ENCODE measurements at places on chromosomes 3 and 15.

DNA sequence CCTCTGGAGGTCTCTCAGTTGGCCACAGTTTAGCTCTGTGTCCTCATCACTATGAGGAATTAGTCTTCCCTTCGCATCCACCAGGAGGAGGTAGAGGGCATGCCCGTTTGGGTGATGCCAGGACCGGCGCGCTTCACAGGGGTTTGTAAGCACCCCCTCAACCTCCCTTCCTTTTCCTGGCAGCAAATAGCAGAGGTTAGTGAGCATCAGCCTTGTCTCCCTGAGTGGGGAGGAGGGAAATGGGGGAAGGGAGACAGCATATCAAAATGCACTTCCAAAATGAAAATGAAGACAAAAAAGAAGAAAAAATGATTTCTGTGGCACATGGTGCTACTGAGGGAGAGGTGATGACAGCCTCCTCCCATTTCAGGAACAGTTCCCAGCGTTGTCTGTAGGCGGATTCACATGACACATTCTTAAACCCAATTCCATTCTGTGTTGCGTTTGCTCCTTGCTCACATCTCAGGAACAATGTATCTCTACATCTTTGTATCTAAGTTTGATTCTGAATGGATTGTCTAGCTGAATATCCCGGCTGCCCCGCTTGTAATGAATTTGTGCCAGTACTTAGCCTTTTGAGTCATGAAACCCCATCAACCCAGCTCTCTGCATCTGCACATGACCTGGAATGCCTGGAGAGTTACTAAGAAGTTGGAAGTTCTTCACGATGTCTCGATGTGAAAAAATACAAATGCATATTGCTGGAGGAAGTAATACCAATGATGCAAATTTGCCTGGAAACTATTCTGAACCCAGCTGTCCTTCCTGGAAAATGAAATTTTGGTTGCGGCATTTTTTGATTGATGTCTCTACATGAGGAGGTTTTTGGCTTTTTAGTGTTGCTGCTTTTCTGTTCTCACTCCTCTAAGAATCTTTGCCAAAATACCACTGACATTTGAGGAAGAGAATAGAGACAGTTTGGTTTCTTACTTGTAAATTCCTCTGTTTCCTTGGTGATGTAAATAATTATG lies 45.2 kb downstream of the TYRO3 start:
- H3K4me3 ChIP-seq: no peak overlapping the region
- DNase-seq: peak; percentile 57
- peaks cover 8% of the 10 kb centered on the region for H3K4me1 ChIP-seq
- H3K27me3 ChIP-seq: peaks cover 31% of the 10 kb centered on the region
- no peaks in the 10 kb centered on the region for H3K36me3 ChIP-seq
- no peak overlapping the region for H3K27ac ChIP-seq

GRCh38 chr15:91515188-91515754 lies 338.2 kb upstream of the SLCO3A1 start:
- peaks cover 11% of the 10 kb centered on the region for H3K4me1 ChIP-seq
- peaks cover 9% of the 10 kb centered on the region for H3K27me3 ChIP-seq
- peaks cover 1% of the 10 kb centered on the region for H3K36me3 ChIP-seq
- H3K4me3 ChIP-seq: no peak overlapping the region

- H3K4me3 ChIP-seq: no peak overlapping the region
- no peak for DNase-seq
- H3K36me3 ChIP-seq: no peaks in the 10 kb centered on the region
- H3K4me1 ChIP-seq: no peaks in the 10 kb centered on the region
Observed at GRCh38 chr3:127374086-127375010, 86.5 kb upstream of the PRR20G start.

- peak overlapping the region; percentile 80 for H3K27ac ChIP-seq
- peaks cover 42% of the 10 kb centered on the region for H3K4me1 ChIP-seq
- DNase-seq: no peak
- H3K4me3 ChIP-seq: peak overlapping the region; percentile 52
- H3K27me3 ChIP-seq: no peaks in the 10 kb centered on the region
Observed at GRCh38 chr3:170171563-170171962, 10.0 kb downstream of the PHC3 start.

- H3K4me1 ChIP-seq: peaks cover 10% of the 10 kb centered on the region
- H3K4me3 ChIP-seq: no peak overlapping the region
- no peak overlapping the region for H3K27ac ChIP-seq
- no peak for DNase-seq
- peaks cover 18% of the 10 kb centered on the region for H3K27me3 ChIP-seq
- H3K36me3 ChIP-seq: no peaks in the 10 kb centered on the region
Observed at GRCh38 chr3:64053581-64053980, 30.3 kb upstream of the PSMD6 start.

- no peak for DNase-seq
- H3K4me3 ChIP-seq: no peak overlapping the region
- no peaks in the 10 kb centered on the region for H3K4me1 ChIP-seq
Observed at GRCh38 chr3:23161896-23162570, 41.1 kb upstream of the UBE2E2 start.

DNA sequence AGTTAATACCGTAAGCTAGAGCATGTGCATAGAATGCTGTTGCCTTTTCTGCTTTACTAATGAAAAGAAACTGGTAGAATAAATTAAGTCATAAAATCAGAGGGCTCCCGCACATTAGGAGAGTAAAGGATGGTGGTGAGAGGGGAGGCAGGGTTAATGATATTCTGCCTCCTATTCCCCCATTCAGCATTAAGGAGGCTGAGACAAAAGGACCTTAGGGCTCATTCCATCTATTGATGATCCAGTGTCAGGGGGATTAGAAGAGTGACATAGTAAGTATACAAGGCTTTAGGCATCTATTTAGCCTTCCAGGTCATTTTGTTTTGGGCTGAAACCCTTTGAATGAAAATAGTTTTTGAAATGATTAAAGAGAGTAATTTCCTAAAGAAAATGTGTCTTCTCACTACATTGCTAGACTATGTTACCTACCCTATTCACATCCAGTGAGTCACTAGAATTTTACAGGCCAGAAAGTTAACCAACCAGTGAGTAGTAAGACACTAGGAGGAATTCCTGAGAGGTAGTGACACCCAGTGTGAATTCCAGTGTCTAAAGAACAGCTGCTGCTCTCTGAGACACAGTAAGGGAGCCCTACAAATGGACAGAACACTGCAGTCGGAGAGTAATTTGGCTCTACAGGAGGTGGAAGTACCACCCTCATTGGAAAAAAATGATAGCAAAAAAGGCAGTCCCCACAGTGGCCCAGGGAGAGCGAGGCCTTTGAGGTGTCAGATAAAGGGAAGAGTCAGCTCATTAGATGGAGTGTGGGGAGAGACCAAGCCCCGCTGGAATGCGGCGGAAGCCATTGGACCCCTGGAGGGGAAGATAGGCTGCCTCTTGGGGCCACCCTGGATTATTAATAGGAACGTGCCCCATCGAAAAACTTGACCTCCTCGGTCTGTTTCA lies 67.6 kb downstream of the TUSC7 start:
- DNase-seq: no peak
- no peaks in the 10 kb centered on the region for H3K27me3 ChIP-seq
- H3K4me1 ChIP-seq: no peaks in the 10 kb centered on the region
- H3K27ac ChIP-seq: no peak overlapping the region
- H3K36me3 ChIP-seq: no peaks in the 10 kb centered on the region

DNA sequence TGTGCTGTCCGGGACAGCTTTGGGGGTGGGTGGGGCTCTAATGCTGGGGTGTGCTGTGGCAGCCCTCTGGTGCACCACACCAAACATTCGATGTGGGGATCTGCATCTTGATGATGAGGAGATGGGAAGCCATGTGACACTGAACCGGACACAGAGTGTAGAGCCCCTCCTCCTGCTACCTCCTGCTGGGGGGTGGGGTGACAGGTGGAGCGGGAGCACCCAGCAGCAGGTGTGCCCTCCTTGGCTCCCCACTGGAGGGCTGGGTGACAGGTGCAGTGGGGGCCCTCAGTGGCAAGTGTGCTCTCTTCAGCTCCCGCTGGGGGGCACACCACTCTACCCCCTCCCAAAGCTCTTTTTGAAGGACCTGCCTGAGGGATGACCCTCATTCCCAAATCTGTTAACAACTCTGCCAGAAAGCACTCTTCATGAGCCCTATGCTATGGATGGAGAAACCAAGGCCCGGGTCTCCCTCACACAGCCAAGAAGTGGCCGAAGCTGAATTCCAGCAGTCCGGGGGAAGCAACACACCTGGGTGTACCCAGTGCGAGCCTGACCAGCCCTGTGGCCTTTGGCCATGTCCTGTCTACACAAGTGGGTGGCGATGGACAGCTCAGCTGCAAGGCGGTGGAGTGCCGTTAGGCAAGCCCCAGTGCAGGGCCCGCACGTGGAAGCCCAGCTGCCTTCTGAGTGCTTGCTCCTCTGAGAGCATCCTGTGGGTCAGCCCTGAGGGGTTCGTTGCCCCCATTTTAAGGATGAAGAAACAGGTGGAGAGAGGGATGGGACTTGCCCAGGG lies 609 bp upstream of the UROC1 start:
- DNase-seq: no peak
- H3K36me3 ChIP-seq: no peaks in the 10 kb centered on the region
- H3K4me3 ChIP-seq: no peak overlapping the region
- peaks cover 13% of the 10 kb centered on the region for H3K27me3 ChIP-seq
- no peak overlapping the region for H3K27ac ChIP-seq
- peaks cover 9% of the 10 kb centered on the region for H3K4me1 ChIP-seq

Measured in activated CD8-positive, alpha-beta memory T cell treated with anti-CD3 and anti-CD28 coated beads, Interleukin-2, amount 10 ng/mL, durations not matched to agents 7 days and 5 days (primary cell).